ENCODE measurements at places on chromosomes 5 and 9.

- no peak for DNase-seq
Observed at GRCh38 chr5:104955479-104955878, 1392.9 kb upstream of the NUDT12 start.

GRCh38 chr9:19732441-19732951 lies 56.3 kb downstream of the SLC24A2 start:
- no peak for DNase-seq

DNA sequence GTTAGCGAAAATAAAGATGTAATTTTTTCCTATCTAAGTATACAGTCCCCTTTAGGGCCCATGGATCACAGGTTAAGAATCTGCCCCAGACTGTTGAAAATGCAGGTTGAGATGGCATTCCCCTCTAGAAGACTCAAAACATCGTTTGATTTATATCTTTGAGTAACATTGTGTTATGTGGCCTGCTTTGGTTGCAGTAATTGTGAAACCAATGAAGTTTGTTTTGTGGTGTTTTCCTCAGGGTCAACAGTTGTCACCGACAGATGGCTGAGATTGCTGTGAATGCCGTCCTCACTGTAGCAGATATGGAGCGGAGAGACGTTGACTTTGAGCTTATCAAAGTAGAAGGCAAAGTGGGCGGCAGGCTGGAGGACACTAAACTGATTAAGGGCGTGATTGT lies 7.8 kb downstream of the CCT5 start:
- DNase-seq = no peak

DNA sequence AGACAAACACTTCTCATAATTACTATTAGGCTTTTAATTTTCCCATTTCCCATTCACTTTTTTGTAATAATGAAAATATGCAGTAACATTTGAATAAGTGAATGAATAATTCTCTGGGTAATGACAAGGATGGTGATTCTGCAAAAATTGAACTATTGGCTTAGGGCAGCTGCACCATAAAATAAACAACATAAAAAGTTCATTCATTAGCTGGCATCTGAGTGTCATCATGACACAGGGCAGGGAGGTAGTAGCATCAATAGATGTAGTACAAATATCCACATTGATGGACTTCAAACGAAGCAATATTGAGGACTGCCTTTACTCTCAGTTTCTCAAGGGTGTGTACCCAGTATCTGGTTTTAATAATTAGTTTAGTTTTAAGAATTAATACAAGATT lies 4.9 kb downstream of the MEGF10 start:
- DNase-seq = no peak

- DNase-seq = no peak
Observed at GRCh38 chr5:176870110-176870591, 29.0 kb downstream of the HK3 start.

DNA sequence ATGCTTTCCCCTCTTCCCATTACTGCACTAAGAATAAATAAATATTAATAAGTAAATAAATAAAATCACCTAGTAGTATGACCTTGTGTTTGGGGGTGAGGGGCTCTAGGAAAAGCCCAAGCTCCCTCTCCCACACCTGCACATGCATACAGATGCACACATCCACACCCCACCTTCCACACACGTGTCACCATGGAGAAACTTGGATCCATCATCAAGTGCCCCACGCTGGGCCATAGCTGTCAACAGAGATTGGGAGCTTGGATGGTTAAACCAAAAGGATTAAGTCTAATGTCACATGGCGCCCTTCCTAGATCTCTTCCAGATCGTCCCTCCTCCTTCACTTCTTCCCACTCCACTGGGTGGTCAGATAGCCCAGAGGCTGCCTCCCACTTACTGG lies 37.0 kb downstream of the TMEM215 start:
- DNase-seq = no peak

- DNase-seq = no peak
Observed at GRCh38 chr9:107489687-107490605, at the start of gene KLF4. TSS of gene KLF4 (minus strand) at chr9:107489769. CDS start at chr9:107489172, 597 bp downstream.

DNA sequence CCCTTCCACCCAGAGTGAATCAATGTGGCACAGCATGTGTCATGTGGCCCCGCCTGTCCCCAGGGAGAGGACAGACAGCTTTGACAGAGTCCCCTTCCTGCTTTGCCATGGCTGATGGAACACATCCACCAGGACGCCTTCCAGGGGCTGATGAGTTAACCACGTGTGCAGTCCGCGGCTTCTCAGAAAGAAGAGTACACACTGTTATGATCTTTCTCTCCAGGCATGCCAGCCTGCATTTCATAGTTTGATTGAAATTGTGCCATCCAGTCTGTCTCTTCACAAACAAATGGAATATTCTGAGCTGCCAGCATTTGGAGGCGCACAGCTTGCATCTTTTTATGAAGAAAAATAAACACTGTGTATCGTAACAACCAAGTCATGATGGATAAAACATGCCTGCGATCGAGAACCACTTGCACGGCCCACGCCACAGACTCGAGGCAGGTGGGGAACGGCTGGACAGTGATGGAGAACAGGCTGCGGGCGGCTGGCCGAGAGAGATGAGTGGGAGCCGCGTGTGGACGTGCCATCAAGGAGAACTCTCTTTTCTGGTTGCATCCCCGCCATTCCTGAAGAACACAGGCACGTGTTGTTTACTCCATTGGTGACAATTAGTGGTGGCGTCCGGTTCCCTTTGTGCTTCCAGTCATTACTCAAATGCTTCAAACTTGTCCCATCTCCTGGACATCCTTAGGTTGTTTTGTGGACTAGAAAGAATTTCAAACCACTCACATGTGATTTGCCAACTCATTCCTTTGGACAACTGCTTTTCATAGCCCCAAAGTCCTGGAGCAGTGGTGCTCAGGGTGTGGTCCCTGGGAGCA lies 220.2 kb downstream of the AGTPBP1 start:
- DNase-seq = no peak

GRCh38 chr5:107359916-107360234 lies 310.9 kb downstream of the EFNA5 start:
- no peak for DNase-seq

DNA sequence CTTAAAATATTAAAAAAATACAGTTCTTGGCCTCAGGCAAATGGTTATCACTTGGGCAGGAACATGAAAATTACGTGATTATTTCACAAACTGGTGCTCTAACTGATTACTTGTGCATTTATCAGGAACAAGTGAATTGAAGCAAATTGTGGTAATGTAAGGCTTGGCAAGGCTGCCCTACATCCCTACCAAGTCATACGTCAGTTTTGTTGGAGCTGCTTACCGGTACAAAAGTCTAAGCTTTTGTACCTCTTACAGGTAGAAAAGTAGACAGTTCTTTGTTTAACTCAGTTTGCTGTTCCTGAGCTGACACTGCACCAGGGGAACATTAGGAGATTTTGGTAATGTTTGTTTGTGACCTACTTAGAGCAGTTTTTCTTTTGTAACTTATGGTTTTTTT lies 2.2 kb downstream of the G3BP1 start:
- DNase-seq = no peak

- no peak for DNase-seq
Observed at GRCh38 chr5:163938595-163938994, 433.2 kb downstream of the MAT2B start.

- no peak for DNase-seq
Observed at GRCh38 chr5:115898656-115899055, 56.9 kb downstream of the AP3S1 start.

GRCh38 chr5:149526845-149527590 lies 24.2 kb downstream of the CSNK1A1 start:
- DNase-seq = no peak

- no peak for DNase-seq
Observed at GRCh38 chr5:163658702-163659567, 153.5 kb downstream of the MAT2B start.

Data from activated CD8-positive, alpha-beta memory T cell treated with anti-CD3 and anti-CD28 coated beads, Interleukin-2, amount 50 U/mL, for 4 hours (primary cell).